ENCODE measurements at places on chromosomes 2 and 18.
A peak's percentile ranks its signal among the peaks of the same experiment; 100 is the strongest.

- no peak for DNase-seq
These were observed 259.7 kb downstream of the ETAA1 start for GRCh38 chr2:67656875-67657274.

- DNase-seq, result no peak
These were observed 7.0 kb upstream of the CLIP4 start for GRCh38 chr2:29108225-29108624.

DNA sequence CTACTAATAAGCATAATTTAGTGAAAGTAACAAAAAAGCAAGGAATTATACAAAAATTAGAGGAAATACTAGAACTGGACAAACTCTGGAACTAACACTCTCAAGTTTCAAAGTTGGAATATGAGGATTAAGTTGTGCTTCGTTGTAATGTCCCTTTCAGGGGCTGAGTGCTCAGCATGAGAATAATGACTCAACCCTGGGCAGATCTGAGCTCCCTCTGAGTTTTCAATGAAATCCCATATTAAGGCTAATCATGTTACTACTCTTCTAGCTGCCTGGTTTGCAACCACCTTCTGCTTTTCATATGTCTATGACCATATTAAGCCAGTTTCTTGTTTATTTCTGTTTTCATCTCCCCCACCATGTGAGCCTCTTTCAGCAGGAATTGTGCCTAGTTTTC is 274.9 kb upstream of the LRRTM4 start:
- DNase-seq, result no peak

DNA sequence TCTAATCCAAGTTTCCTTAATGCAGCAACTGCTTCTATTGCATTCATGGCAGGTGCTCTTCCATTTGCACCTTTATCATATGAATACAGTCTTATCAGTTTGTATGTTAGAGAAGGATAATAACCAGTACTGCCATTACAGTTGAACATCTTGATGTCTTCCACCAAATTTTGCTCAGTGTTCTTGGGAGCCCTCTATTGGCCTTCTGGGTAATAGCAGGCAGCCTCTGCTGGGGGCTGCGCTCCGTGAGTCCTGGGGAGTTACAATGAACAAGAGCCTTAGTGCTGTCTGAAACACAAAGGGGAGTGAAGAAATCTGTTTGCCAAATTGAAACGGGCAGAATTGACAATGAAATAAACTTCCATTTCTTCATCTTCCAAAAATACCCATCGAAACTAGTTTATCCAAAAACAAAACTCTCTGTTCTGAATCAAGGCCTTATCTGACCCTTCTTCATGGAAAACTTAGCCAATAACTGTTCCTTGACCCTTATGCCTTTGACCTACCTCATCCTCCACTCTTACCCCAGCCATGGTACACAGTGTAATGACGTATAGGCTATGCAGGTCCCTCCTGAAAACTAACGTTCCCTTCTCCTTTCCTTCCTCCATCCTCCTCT is 79.9 kb downstream of the ALK start:
- peak; percentile 60 for DNase-seq

GRCh38 chr2:1553671-1554295 is 140.5 kb downstream of the TPO start:
- DNase-seq, result no peak

DNA sequence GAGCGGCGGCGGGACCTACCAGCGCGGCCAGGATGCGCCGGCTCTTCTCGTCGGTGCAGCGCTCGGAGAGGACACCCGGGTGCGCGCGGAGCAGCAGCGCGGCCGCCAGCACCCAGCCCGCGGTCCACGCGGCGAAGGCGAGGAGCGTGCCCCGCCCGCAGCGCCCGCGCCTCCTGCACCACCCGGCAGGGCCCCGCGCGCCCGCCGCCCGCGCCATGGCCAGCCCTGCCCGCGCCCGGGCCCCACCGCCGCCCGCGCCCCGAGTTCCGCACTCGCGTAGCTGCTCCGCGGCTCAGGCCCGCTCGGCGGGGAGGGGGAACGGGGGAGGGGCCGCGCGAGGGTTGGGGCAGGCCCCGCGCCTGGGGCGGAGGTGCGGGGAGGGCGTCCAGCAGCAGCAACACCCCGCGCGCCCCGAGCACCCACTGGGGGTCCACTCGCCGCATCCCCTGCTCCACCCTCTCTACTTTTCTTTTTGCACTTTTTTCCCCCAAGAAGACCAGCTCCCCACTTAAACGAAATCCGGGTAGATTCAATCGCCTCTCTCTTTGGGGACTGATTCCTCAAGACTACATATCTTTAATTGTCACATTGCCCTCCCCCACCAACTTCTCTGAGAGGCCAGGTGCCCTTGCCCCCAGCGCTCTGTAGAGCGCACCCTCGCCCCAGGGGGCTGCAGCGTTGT is at the start of gene DIPK1C:
Gene DIPK1C, minus strand, starts transcription at position 266 of the 682 bp plus-strand sequence. Its CDS starts 49 bp downstream, at position 217.
- no peak for DNase-seq

DNA sequence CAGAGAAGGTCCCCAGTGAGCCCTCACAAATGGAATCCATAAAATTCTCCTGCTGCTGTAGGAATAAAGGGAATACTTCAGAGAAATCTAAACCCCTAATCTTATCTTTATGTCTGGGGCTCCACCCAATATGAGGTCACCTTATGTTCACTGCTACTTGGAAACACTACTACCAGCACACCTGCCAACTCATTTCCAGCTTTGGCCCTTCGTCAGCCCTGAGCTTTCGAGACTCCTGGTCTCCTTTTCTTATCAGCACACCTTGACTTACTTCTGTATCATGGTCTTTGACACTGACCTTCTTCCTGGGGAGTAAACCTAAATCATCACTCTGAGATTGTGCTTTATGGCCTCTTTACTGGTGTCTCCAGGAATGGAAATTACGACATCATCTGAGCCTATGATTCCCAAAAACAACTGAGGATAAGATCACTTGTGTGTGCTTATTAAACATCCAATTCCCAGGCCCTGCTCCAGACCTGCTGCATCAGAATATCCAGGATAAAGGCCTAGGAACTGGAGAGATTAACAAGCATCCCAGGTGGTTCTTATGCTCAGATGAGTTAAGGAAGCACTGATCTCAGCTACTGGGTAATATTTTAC is 22.2 kb upstream of the ASNSD1 start:
- DNase-seq, result no peak

DNA sequence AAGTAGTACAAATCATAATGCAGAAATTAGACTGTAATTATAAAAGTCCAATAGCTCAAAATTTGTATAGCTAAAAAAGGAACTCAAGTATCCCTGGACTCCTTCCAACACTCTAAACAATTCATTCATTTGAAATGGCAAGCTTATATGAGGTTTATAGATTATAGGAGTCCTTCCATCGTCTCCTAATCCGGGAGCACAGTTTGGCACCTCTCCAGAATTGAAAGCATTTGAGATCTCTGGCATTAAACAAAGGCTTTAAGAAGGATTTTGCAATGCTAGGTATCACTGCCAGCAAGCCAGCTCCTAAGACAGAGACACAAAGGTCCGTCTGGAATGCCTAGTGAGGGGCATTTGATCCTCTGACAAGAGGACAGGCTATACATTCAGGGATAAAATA is 90.9 kb downstream of the ACVR1 start:
- no peak for DNase-seq

DNA sequence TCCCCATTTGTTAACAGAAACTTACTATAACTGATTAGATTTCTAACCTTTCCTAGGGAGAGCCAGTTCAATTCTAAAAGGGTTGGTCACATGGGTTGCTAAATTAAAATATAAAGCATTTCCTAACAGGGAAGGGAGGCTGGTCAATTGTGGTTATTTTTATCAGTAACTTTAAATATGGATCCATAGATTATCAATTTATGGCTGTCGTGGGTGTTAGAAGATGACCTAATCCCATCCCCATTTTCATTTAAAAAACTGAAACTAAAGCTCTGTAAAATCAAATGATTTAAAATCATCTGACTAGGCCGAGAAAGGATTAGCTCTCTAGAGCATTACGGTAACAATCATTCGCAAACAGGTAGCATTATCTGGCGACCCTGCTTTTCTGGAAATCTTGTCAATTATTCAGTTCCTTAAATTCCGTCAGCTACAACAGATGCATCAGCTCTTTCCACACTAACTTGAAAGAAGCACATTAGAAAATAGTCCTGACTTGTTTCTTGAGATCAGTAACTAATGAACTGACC is 953 bp upstream of the HNRNPA3 start:
- DNase-seq, result no peak

DNA sequence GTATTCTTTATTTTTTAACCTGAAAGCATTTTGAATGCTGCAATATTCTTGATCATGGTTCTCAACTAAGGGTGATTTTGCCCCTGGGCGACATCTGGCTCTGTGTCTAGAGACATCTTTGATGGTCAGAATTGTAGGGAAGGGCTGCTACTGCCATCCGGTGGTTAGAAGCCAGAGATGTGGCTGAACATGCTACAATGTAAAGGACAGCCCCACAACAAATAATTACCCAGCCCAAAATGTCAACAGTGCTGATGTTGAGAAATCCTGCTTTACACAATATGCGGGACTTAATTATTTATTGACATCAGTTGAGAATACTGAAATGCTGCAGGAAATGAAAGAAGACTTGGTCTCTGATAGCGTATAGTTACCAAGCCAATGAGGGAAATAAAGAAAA is 37.5 kb upstream of the SERPINB2 start:
- DNase-seq, result peak; percentile 5

GRCh38 chr2:178315488-178315948 is 121.2 kb downstream of the OSBPL6 start:
- DNase-seq, result peak; percentile 45

GRCh38 chr2:152335726-152336118 is 748 bp downstream of the FMNL2 start:
- DNase-seq, result no peak

GRCh38 chr2:136437461-136437860 is 319.5 kb upstream of the CXCR4 start:
- no peak for DNase-seq

DNA sequence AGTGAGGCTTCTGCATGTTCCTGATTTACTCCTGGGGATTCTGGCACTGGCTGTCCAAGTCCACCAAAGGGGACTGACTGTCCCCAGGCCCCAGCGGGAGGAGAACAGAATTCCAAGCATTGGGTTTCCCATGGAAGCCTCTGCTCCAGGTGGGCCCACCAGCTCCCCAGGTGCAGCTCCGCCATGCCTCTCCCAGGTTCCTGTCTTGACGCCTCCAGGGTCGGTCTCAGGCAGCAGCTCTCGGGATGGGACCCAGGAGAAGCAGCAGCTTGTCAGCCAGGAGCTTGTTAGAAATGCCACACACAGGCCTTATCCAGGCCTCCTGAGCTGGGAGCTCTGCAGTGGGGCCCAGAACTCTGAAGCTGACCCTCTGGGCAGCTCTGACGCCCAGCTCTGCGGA is 47.9 kb downstream of the DCDC2C start:
- DNase-seq, result no peak

- no peak for DNase-seq
These were observed 47.1 kb upstream of the ZFP36L2 start for GRCh38 chr2:43273529-43273928.

GRCh38 chr2:85635636-85636035 is 19.6 kb downstream of the USP39 start:
- no peak for DNase-seq

DNA sequence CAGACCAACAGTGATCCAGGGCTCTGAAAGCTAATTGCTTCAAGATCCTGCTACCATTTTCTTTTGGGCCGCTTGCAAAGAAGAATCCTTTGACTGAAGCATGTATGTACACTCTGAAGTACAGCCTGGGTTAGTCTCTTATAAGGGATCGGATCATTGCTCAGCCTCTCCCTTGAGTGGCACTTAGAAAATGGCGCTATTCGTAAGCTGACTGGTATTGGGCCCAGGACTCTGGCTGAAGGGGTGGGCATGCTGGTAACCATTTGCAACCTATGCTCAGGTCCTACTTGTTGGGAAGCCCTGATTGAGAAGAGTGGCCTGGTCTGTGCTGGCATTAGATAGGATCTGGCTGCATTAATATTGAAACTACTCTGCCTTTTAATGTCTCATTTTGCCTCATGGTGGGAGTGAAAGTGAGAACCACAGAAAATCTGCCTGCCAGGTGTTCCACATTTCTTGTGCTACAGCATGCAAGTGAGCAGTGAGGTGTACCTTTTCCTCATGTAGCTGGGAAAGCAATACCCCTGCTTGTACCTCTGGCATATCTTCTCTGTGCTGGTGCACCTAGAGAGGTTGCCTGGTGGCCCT is 661 bp upstream of the MGAT5 start:
- no peak for DNase-seq

- DNase-seq, result no peak
These were observed 79.1 kb downstream of the CTIF start for GRCh38 chr18:48617844-48618497.

DNA sequence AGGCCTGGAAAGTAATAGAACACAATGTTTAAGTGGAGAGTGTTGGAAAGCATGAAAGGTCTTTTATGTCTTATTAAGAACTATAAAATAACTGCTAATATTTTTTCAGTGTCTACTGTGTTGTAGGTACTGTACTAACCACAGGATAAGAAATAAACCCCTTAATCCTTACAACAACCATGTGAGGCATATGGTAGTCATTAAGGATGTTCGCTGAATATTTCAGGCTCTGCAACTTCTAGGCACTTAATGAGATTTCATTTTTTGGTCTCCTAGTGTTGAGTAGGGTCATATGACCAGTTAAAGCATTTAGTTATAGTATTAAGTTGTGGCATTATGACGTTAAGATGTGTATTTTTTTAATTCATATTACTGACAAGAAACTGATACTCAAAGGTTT is 346.6 kb upstream of the KCNH7 start:
- no peak for DNase-seq

DNA sequence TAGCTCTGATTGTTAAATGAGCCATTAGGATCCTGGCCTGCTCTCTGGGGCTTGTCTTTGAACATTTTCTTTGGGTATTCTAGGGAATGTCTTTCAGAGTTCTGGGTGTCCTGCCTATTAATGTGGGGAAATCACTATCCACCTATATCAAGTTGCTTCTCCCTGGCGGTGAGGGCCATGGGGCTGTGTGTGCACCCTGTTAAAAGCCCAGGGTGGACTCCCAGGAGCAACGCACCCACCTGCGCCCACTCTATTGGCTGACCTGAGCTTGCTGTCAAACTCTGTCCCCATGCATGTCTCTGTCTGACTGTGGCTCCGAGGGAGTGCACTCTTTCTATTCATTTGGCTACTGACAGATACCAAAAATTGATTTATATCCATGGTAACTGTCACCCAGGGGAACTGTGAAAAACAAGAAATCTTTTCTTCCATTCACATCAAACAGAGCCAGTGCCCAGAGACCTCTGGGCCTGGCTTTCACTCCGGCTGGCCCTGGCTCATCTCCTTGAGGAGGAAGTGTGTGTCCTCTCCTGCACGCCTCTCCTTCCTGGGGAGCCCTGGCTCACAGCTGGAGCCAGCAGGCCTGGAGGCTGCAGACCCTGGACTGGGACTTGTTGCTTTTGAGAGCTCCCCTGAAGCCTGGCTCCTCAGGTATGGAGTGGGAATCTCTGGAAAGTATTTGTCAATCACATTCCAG is 10.5 kb upstream of the TOGARAM2 start:
- no peak for DNase-seq

DNA sequence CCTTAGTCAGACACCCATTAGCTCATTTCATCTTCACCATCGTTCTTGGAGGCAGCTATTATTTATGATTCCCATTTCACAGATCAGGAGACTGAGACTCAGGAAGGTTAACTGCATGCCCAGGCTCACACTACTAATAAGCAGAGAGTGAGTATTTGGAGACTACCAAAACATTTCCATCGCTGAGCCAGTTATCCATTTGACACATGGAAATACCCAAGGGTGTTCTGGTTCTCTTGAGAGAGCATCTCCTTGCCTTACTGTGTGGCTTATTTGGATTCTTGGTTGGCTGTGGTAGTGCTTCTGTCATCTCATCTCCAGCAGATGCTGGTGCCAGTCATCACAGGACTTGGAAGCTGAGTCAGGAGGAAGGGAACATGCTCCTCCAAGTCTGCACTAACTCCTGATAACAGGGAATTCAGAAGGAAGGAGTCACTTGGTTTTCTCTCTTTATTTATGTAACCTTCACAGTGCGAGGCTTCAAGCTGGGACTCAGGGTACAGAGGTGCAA is 55.2 kb downstream of the RASGRP3 start:
- no peak for DNase-seq

Data from SK-N-DZ (cell line).